ENCODE measurements at places on chromosomes 1 and 21.

DNA sequence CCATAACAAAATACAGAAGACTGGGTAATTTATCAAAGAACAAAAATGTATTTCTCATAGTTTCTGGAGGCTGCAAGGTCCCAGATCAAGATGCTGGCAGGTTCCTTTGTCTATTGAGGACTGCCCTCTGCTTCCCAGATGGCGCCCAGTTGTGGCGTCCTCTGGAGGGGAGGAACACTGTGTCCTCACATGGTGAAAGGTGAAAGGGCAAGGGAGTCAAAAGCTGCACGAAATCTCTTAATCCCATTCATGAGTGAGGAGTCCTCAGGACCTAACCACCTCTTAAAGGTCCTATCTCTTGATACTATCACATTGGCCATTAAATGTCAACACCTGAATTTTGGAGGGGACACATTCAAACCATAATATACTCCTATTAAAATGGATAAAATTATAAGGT, 79.3 kb upstream of the IRF2BP2 start:
- no peak for DNase-seq

- DNase-seq, result no peak
These were observed 8.1 kb downstream of the PSRC1 start for GRCh38 chr1:109274533-109275476.

GRCh38 chr1:220565670-220566069, 37.7 kb downstream of the MARK1 start:
- DNase-seq, result no peak

DNA sequence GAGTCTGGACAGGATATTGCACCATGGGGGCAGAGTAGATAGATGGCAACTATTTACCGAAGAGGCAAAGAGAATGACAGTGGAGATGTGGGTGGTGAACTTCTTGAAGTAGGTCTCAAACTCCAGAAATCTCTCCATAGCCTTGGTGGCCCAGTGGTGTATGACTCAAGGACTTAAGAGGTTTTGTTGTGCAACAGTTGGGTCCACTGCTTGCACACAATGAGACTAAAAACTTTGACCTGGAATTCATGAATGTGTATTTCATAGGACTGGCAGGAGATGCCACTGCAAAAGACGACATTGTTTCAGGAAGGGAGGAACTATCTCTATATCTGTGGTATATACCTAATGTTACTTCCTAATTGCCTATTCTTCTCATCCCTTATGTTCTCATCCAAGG, 75.9 kb downstream of the ZSCAN20 start:
- DNase-seq, result peak; percentile 85

- no peak for DNase-seq
These were observed 1.5 kb upstream of the CCDC27 start for GRCh38 chr1:3750741-3751140.

DNA sequence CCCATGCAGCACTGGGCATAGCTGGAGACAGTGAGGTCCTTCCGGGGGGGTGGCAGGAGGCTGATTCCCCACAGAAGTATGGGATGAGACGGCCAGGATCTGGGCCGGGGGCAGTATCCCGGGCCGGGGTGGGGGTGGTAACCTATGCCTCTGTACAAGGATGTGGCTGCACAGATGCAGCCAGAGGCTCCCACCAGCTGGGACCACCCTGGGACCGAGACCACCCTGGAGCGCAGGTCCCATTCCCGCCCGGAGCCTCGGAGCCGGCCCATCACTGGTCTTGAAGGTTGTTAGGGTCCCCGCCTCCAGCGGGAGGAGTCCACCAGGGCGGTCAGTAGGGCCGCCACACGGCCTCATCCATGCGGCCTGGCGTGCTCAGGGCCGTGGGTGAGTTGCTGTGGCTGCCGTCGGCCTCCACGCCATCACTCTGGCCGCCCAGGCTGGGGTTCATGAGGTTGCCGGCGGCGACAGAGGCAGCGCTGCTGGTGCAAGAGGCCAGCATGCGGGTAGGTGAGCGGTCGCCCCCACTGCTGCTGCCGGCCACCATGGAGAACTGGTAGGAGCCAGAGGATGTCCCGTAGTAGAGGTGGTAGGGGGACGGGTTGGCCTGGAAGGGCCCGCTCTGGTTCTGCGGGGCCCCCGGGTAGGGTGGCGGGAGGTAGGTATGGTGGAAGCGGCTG, 28.1 kb downstream of the RUNX3 start:
- DNase-seq, result no peak
